ENCODE measurements at places on chromosomes 12 and 14.

- DNase-seq, result peak; percentile 22
Observed at GRCh38 chr12:93622485-93622884, 50.0 kb downstream of the SOCS2 start.

- DNase-seq, result peak; percentile 10
Observed at GRCh38 chr14:101889898-101890297, 74.5 kb upstream of the DYNC1H1 start.

- DNase-seq, result peak; percentile 83
Observed at GRCh38 chr12:57765003-57765697, 1.7 kb downstream of the CYP27B1 start.

- DNase-seq, result no peak
Observed at GRCh38 chr14:54767139-54767431, 135.5 kb downstream of the GCH1 start.

DNA sequence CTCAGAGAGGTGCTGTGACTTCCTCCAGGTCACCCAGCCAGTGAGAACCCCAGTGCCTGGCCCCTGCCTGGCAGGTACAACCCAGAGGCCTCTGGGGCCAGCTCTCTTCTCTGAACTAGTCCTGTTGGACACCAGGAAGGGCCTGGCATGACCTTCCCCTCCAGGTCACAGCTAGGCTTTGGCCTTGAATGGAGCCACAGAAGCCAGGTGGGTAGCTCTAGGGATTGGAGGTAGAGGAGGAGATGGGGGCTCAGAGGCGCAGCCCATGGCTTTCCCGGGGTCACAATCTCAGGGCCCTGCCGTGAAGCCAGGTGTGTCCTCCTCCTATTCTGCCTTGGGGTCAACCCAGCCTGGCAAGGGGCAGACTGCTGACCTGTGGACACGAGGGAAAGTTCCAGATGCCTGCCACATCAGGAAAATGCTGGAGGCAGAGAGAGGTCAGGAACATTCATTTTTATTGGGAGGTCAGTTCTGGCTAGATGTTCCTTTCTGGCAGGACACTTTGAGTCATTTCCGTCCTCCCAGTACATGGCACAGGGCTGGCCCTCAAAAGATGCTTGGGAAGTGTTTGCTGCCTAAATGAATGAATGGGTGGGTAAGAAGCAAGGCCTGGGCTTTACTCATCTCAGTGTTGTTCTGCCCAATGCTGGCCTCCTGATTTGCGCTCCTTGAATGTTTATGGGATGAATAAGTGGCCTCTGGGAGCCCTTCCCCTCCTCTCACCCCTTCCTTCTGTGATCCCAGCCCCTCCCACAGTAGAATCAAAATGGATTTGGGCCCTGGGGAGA is 25.4 kb downstream of the FAM222A start:
- no peak for DNase-seq
